ENCODE measurements at places on chromosomes 6 and 20.

- DNase-seq: no peak
Measured at GRCh38 chr20:57996936-57997890, 231.2 kb downstream of the ANKRD60 start.

- DNase-seq: no peak
Measured at GRCh38 chr20:36252511-36252910, 16.2 kb downstream of the AAR2 start.

- no peak for DNase-seq
Measured at GRCh38 chr20:50746138-50746940, 15.0 kb downstream of the PARD6B start.

DNA sequence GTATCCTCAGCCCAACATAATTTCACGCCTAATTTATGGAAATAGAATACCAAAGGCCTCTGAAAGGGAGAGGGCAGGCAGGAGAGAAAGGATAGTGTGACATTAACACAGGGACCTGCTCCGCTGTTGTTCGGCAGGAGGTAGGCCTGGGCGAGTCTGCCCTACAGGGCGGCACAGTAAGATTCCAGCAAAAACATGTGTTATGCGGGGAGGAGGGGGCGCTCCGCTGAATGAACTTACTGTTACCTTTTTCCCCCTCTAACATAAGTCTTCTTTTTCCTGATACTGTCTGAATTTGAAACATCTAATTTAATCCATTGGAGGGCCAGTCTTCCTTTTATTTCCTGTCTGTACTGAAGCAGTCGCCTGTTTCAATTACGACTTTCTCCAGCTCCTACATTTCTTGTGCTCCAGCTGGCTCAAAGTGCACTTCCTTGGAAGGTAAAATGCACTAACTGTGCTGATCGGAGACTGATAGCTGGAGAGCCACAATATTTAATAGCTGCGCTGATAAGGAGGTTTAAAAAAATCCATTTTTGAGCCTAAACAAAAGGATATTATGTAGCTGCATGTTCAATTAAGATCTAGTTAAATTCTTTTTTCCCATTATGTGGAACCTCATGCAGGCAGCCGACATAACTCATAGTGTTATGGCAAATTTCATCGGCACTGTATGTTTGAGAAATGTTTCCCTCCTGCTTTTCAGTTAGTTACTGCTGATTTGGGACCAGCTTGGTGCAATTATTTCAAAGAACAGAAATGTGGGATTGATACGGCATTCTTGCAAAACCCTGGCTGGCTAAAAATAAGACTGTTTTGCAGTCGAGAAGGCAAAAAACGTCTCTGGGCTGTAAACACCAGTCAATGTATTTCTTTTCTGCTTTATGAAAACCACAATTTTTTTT lies 193.0 kb downstream of the FOXC1 start:
- no peak for DNase-seq

- DNase-seq: no peak
Measured at GRCh38 chr6:108576709-108577108, 16.0 kb downstream of the FOXO3 start.
